ENCODE measurements at places on chromosomes 5 and 9. TPM values are rescaled to one million over a fixed set of nuclear protein-coding genes. Genes with fewer than 3 reads are reported as not detected.
A peak's percentile ranks its signal among the peaks of the same experiment; 100 is the strongest.

The SNX2 gene
- total RNA-seq = 48.3 TPM

The SOHLH1 gene
- total RNA-seq = not detected

The THBS4 gene
- total RNA-seq = 2.5 TPM

The PRLR gene
- total RNA-seq = not detected

The ADGRD2 gene
- total RNA-seq = not detected

The GABRA1 gene
- total RNA-seq = not detected

DNA sequence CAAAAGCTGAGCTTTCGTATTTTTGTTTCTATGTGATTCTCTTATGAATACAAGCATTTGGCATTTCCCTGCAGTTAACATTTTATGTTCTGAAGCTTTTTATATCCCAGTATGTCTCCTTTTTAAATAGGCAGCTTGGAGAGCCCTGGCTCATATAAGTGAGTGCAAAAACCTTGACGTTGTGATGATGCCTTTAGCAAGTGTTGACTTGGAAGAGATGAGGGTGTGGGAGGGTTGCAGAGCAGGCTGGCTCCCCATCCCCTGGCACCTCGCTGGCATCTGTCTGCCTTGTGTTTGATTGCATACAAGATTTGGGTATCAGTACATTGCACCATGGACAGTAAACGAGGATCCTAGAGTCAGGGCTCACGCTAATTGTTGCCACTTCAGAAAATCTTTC, 42.1 kb upstream of the DIRAS2 start:
- H3K4me3 ChIP-seq = no peak overlapping the region
- peaks cover 8% of the 10 kb centered on the region for H3K27me3 ChIP-seq
- no peak overlapping the region for H3K27ac ChIP-seq

GRCh38 chr9:27792971-27793689, 219.8 kb upstream of the C9orf72 start:
- no peak overlapping the region for H3K4me3 ChIP-seq
- H3K27ac ChIP-seq = no peak overlapping the region
- no peaks in the 10 kb centered on the region for H3K4me1 ChIP-seq
- no peaks in the 10 kb centered on the region for H3K36me3 ChIP-seq
- no peak for DNase-seq

GRCh38 chr5:146815411-146815810, 63.1 kb downstream of the PPP2R2B start:
- no peak for DNase-seq
- H3K4me3 ChIP-seq = no peak overlapping the region
- no peaks in the 10 kb centered on the region for H3K27me3 ChIP-seq
- H3K4me1 ChIP-seq = peaks cover 10% of the 10 kb centered on the region
- H3K36me3 ChIP-seq = no peaks in the 10 kb centered on the region
- no peak overlapping the region for H3K27ac ChIP-seq

DNA sequence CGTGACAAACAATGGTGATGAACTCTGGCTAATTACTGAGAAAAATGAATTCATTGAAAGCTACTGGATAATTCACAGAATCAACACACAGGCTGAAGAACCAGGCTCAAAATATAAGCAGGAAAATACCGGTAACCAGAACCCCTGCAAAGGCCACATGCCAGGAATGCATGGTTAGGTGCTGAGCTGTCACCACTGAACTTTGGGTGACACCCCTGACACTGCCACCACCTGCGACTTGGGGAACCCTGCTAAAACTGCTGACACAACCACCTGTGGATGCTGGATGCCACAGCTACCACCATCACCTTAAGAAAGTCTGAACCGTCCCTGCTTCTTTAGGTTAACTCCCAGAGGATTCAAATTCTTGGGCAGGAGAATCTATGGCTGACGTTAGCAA, 72.0 kb upstream of the NR4A3 start:
- no peaks in the 10 kb centered on the region for H3K27me3 ChIP-seq
- DNase-seq = no peak
- no peak overlapping the region for H3K27ac ChIP-seq
- no peak overlapping the region for H3K4me3 ChIP-seq
- H3K36me3 ChIP-seq = no peaks in the 10 kb centered on the region

DNA sequence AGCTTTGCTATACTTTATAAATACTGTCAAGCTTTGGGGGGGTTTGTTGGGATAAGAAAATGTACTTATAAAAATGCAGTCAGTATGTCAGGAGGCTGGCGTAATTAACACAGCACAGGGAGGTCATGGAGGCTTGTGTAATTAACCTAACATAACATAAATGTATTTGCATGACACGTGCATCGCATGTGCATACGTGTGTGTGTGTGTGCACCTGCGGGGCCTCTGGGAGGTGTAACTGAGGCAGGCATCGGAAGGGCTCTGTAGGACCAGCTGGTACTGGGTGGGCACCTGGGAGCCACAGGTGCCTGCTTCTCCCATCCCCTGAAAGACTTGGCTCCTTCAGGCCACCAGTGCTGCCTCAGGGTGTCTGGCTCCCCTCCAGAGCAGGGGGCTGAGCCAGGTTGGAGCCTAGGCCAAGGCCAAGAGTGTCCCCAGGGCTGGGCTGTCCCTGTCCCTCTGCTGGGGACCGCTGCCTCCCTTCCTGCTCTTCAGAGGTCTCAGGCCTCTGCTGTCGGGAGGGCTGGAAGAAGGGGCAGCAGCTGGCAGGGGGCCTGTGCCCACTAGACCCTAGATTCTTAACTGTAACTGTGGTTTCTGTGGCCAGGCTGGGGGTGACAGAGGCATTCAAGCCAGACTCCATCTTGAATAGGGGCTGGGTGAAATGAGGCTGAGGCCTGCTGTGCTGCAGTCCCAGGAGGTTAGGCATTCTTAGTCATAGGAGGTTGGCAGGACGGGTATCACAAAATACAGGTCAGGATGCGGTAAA, 9.0 kb downstream of the FCN2 start:
- no peaks in the 10 kb centered on the region for H3K36me3 ChIP-seq
- no peak for DNase-seq
- no peak overlapping the region for H3K4me3 ChIP-seq
- peaks cover 6% of the 10 kb centered on the region for H3K27me3 ChIP-seq
- H3K27ac ChIP-seq = no peak overlapping the region

GRCh38 chr9:69325409-69326212, 596 bp downstream of the ENTREP1 start:
- H3K4me1 ChIP-seq = peaks cover 2% of the 10 kb centered on the region
- H3K27ac ChIP-seq = no peak overlapping the region
- peak; percentile 3 for DNase-seq
- H3K36me3 ChIP-seq = no peaks in the 10 kb centered on the region
- H3K27me3 ChIP-seq = peaks cover 39% of the 10 kb centered on the region

GRCh38 chr5:133861161-133861737, 107.2 kb downstream of the C5orf15 start:
- H3K4me1 ChIP-seq = peaks cover 17% of the 10 kb centered on the region
- no peak overlapping the region for H3K27ac ChIP-seq
- peak; percentile 77 for DNase-seq
- no peaks in the 10 kb centered on the region for H3K27me3 ChIP-seq

- H3K4me1 ChIP-seq = peaks cover 13% of the 10 kb centered on the region
- no peaks in the 10 kb centered on the region for H3K27me3 ChIP-seq
- no peak overlapping the region for H3K27ac ChIP-seq
- no peak for DNase-seq
- H3K36me3 ChIP-seq = peaks cover 12% of the 10 kb centered on the region
- H3K4me3 ChIP-seq = no peak overlapping the region
Observed at GRCh38 chr9:6978591-6978990, 220.8 kb downstream of the KDM4C start.

DNA sequence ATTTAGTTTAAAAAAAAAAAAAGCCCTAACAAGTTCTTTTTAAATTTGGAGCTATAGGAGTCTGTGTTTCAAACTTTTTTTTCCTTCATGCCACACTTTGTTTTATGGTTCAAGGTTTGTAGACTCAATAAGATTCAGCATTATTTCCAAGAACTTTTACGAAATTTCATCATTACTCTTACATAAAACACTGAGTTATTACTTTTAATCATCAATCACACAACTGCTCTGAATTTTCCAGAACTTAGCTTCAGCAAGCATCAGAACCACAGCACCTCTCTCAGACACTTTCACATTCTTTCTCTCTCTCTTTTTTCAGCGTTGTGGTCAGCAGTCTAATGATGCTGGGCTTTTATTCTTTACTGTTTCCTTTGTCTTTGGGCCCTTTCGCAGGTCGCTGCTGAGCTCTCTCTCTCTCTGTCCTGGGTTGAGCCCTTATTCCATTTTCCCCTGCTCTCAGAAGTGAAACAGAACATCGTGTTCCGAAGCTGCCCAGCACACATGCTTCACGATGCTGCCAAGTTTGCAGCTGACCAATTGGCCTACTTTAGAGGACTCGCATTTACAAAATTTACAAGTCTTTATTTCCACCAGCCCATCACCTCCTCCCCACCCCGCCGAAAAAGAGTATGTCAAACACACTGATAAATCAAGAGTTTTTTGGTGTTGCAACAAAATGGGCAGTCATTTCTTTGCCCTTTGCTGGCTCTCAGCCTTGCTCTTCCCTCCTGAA, 44.6 kb upstream of the PIK3R1 start:
- no peaks in the 10 kb centered on the region for H3K27me3 ChIP-seq
- H3K36me3 ChIP-seq = no peaks in the 10 kb centered on the region
- no peaks in the 10 kb centered on the region for H3K4me1 ChIP-seq
- no peak overlapping the region for H3K4me3 ChIP-seq
- DNase-seq = no peak

DNA sequence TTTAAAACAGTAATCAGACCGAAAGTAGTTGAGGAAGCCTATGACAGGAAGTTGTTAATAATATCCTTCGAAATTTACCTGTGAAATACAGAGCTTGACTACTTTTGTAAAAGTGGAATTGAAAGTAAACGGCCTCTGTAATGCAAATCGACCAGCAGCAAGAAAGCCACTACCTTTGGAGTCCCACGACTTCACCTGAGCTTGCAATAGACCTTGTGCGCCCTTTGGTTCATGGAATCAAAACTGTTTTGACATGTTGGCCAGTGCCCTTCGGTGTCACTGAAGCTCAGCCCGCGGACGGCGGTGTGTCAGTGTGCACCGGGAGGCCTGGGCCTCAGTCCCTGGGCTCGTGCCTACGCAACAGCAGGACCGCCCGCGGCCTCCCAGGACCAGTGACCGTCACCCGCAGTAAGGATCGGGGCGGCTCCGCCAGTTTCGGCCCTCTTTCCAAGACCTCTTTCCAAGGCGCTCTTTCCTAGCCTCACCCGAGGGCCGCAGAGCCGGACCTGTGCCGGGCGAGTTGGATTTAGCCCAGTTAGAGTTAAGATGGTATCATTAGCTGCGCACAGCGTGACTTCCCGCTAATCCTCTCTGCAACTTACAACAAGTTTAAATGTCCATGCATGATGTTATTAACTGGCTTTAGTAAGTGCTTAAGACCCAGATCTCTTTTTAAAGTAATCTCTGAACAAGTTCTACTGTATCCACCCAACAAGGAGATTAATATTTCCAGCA, 223.3 kb downstream of the MEF2C start:
- H3K4me1 ChIP-seq = peaks cover 12% of the 10 kb centered on the region
- no peak for DNase-seq
- peaks cover 3% of the 10 kb centered on the region for H3K36me3 ChIP-seq
- H3K27ac ChIP-seq = no peak overlapping the region
- peak overlapping the region; percentile 2 for H3K4me3 ChIP-seq
- H3K27me3 ChIP-seq = peaks cover 52% of the 10 kb centered on the region

DNA sequence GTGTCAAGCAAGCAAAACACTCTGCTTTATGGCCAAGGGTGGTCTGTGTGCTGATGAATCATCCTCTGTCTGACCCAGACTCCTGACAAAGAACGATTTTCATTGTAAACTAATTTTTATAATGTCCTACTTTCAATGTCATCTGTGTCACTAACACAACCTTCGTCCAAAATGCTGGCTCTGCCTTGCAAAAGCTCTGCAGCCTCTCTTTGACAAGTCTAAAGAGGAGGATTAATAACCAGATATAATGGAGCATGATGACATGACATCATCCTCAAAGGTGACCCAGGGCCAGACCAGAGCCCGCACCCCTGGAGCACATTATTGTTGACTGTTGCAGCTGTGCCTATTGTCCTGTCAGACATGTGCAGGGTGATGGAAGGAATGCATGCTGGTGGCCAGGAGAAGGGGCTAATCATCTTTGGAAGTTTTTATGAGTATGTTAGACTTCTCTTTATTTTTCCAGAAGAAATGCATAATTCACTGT, 589.4 kb downstream of the NR2F1-AS1 start:
- no peak overlapping the region for H3K4me3 ChIP-seq
- no peaks in the 10 kb centered on the region for H3K27me3 ChIP-seq
- no peak overlapping the region for H3K27ac ChIP-seq
- H3K36me3 ChIP-seq = no peaks in the 10 kb centered on the region
- DNase-seq = no peak

GRCh38 chr9:108703429-108703828, 152.4 kb downstream of the ACTL7B start:
- no peak for DNase-seq
- no peaks in the 10 kb centered on the region for H3K4me1 ChIP-seq
- no peak overlapping the region for H3K4me3 ChIP-seq
- no peaks in the 10 kb centered on the region for H3K36me3 ChIP-seq
- no peaks in the 10 kb centered on the region for H3K27me3 ChIP-seq
- H3K27ac ChIP-seq = no peak overlapping the region

DNA sequence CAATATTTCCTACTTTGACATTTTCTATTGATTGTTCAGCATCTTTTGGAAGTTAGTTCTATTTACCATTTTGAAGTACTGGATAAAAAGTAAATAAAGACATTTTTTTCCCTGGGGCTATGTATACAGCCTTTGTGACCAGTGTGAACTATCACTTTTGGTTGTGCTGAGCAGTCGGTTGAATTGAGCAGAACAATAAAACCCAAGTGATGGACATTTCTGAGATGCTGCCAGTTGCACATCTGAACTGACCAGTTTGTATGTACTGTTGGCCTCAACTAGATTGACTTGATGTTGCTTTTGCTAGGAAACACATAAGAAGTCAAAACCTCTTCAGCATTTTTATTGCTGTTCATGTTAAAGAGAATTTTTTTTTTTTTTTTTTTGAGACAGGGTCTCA, 260.2 kb upstream of the EFNA5 start:
- no peak overlapping the region for H3K27ac ChIP-seq
- no peaks in the 10 kb centered on the region for H3K36me3 ChIP-seq
- H3K4me1 ChIP-seq = no peaks in the 10 kb centered on the region
- H3K27me3 ChIP-seq = no peaks in the 10 kb centered on the region
- DNase-seq = no peak

DNA sequence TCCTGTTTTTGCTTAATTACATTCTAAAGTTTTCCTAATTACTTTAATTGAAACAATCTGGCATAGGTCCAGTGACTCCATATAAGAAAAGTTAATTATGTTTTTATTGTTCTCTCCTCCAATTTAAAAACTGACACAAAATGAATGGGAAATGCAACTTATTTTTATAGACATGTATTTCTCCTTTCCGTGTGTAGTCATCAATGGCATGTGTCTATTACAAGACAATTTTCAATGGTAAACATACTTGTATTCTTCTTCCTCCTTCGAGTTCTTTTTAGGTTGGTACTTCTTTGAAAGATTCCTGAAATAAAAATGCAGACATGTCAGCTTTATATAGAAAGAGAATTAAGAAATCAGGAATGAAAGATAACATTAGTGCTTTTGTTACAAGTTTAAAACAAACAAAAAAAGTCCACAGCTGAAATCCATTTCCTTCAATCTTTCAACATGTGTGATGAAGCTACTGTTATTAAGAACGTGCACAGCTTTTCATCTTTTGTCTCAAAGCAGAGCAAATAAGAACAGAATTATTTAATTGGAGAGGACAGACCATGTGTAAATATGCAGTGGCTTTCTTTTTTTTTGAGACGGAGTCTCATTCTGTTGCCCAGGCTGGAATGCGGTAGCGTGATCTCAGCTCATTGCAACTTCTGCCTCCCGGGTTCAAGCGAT, 63.8 kb downstream of the FNBP1 start:
- DNase-seq = no peak
- no peak overlapping the region for H3K4me3 ChIP-seq
- H3K4me1 ChIP-seq = peaks cover 35% of the 10 kb centered on the region
- peaks cover 63% of the 10 kb centered on the region for H3K36me3 ChIP-seq
- no peaks in the 10 kb centered on the region for H3K27me3 ChIP-seq
- H3K27ac ChIP-seq = peak overlapping the region; percentile 61
